ENCODE measurements at places on chromosomes 4 and X.

DNA sequence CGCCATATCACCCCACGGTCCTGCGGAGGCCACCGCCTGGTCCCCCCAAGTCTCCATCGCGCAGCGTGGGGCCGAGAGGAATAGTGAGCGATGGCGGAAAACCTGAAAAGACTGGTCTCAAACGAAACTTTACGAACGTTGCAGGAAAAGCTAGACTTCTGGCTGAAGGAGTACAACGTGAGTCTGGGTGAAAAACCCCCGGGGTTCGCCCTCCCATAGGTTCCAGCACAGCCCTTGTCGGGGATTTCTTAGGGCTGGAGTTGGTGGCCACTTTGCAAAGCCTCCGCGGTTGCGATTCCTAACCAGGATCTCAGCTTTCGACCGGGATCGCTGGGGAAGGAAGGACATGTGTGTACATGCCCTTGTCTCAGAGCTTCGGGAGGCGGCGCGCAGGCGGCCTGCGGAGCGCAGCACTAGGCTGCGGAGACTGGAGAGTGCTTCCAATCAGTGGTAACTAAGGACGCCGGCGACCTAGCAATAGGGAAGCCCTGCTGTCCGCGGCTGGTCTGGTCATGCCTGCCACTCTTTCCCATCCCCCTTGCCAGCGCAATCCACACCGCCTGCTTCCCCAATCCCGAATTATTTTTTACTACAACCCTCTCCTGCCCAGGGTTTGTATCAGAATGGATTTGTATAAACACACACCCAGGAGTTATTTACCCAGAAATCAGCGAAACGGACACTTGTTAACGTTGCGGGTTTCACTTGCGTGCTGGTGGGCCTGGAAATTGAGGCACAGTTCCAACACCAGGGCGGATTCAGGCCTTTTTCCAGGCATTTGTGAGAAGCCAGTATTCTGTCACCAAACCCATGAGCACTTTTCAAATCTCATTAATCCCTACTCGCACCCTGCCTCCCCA is 741 bp downstream of the SPATA18 start:
- no peak for DNase-seq

- no peak for DNase-seq
These were observed 22.8 kb downstream of the USP9X start for GRCh38 chrX:41108007-41108406.

GRCh38 chr4:101252721-101253120 is 94.6 kb downstream of the PPP3CA start:
- no peak for DNase-seq

DNA sequence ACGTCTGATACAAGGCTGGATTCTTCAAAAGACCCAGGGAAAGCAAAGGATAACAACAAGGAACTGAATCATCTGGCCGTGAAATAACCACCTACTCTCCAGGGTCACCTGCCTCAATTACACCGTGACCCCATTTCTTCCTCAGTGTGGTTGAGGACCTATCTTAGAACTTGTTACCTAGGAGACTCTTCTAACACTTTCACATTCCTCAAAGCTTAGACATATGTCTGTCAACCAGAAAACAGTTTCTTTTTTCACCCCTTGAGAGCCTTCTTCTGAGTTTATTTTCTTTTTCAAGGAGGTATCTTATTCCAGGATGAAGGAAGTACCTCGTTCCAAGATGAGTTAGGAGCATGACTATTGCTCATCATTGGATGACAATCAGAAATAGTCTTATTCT is 337.8 kb downstream of the ARHGAP24 start:
- DNase-seq = no peak

DNA sequence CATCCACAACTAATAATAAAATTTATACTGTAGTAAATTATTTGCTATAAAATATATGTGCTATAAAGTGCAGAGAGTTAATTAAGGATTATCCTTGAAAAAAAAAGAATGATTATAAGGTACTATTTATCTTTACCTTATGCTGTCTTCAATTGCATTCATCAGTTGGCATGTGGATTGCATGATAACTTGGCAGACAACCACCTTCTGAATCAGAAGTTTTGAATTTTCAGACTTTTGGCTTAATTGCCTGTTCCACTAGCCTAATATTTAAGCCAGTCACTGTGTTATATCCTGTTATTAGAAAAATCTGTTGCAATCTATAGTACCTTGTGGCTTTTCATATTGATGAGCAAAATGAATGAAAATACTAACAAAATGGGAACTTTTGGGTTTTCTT is 1040.3 kb upstream of the PCDH10 start:
- DNase-seq = no peak

DNA sequence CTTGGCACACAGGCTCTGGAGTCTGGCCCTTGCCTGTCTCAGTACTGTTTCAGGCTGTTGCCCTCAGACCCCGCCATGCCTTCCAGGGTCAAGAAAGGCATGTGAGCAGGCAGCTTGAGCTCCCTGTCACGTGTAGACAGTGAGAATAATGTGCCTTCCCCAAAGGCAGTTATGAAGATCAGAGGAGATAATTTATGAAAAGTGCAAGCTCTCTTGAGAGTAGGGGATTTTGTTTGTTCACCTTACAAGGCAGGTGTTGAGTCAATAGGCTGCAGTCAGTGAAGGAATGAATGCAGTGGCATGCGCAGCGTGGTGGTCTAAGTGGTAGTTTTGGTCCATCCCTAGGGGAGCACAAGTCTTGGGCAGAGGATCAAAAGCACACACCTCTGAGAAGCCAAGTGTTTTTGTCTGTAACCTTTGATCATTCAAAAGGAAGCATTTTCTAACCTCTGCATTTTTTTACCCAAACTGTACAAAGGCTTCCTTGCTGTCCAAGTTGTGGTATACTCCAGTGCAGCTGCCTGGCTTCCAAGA is 14.4 kb downstream of the HADH start:
- DNase-seq = no peak

GRCh38 chrX:111348429-111348828 is 63.6 kb downstream of the DCX start:
- no peak for DNase-seq

DNA sequence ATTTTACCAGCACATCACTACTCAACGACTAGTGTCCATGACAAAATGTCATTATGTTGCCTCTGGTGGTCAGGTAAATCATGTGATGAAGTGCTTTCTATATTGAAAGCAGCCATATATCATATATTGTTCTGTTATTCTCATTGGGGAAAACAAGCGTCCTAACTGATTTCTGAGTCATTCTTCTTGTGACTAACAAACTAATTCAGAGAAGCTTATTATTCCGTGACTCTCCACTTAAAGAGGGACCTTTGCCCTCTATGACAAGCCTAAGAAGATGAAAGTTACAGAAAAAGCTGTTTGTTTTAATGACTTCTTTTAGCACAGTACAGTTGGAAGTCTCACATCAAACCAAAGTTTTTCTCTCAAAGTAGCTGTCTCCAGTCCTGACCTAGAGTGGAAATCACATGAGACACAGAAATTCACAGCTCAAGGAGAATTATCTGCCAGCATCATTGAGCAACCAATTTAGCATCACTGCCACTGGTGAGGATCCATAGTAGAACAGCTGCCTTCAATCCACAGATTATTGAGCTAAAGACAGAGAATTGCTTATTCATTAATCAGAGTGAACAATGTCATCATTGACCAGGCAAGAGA is 36.4 kb downstream of the ASB9 start:
- no peak for DNase-seq

- DNase-seq = no peak
These were observed 144.7 kb downstream of the DCK start for GRCh38 chr4:71138007-71138615.

- DNase-seq = no peak
These were observed 152.9 kb downstream of the POLA1 start for GRCh38 chrX:24846550-24847150.

GRCh38 chr4:86141161-86141560 is 218.7 kb downstream of the MAPK10 start:
- DNase-seq = no peak

GRCh38 chr4:1218634-1219565 is 30.0 kb downstream of the CTBP1 start:
- no peak for DNase-seq

GRCh38 chrX:25017667-25018247 is 2.0 kb upstream of the ARX start:
- no peak for DNase-seq

DNA sequence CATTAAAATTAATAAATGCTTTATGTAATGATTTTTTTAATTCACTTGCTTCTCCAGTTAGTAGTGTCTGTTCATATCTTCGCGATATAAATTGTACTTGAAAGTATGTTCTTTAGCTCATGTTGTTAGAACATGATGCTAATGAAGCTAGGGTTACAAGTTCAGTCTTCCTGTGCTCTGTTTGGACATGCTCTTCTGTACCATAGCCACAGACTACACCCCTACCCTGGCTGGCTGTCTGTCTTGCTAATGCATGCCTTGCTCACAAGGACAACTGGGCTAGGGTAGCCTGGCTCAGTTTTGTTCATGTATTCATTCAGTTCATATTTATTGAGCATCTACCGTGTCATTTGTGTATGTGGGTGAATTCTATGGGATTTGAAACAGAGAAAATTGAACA is 50.8 kb upstream of the MTMR1 start:
- no peak for DNase-seq

GRCh38 chr4:866761-867390 is 40.9 kb upstream of the CPLX1 start:
- DNase-seq = no peak

DNA sequence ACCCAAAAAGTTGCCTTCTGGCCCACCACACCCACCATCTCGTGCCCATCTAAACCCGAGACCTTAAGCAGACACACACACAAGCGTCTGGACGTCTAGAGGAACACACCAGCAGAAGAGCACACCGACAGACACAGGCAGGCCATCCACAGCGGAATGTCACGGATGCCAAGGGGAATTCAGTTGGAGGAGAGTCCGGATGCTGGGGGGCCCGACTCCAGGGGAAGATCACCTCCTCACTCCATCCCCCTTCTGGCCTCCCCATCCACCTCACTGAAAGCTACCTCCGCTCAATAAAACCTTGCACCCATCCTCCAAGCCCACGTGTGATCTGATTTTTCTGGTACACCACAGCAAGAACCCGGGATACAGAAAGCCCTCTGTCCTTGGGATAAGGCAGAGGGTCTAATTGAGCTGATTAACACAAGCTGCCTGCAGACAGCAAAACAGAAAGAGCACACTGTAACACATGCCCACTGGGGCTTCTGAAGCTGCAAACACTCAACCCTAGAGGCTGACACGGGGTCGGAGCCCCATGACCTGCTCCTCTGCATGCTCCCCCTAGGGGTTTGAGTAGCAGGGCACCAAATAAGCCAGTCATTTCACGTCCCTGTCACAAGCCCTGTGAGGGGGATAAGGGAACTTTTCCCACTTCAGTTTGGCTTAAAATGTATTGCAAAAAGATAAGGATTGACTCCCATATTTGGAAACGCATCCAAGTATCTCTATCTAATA is 339.6 kb upstream of the PCDH10 start:
- no peak for DNase-seq

DNA sequence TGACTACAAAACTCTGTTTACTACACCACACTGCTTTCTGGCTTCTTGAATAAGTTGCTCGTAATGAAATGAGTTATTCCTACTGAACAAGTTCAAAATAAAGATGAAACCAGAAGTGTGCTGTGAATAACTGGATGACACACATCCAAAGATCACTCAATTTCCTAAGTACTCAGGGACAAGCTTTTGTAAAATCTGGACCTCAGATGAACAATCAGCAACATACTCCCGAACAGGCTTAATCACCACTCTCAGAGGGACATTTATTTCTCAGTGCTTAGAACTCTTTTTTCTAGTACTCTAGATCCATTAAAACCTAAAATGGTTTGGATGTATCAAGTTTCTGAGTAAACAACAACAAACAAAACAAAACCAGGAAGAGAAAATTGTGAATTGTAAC is 61.5 kb upstream of the EXOC1L start:
- DNase-seq = no peak

- no peak for DNase-seq
These were observed at the start of gene TAF7L for GRCh38 chrX:101290957-101291603. TSS of gene TAF7L (minus strand) at chrX:101291334. CDS start at chrX:101287543, 3,791 bp downstream.

- DNase-seq = no peak
These were observed 3.0 kb upstream of the PLAC1 start for GRCh38 chrX:134661295-134661694.

DNA sequence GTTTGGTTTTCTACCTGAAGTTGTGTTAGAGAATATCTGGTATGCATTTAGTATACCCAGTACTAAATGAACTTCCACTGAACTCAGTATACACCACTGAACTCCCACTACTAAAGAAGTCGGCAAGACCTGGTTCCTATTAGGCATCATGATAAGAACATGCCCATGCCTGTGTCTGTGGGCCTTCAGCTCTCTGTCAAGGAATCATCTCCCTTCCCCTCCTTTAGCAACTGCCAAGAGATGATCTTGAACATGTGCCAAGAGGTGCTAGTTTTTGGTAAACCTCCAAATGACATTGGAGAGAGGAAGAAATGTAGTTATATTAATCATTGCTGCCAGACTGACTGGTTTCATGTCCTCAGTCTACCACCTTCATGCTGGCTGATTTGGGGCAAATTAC is 113.2 kb downstream of the ATP10D start:
- no peak for DNase-seq

DNA sequence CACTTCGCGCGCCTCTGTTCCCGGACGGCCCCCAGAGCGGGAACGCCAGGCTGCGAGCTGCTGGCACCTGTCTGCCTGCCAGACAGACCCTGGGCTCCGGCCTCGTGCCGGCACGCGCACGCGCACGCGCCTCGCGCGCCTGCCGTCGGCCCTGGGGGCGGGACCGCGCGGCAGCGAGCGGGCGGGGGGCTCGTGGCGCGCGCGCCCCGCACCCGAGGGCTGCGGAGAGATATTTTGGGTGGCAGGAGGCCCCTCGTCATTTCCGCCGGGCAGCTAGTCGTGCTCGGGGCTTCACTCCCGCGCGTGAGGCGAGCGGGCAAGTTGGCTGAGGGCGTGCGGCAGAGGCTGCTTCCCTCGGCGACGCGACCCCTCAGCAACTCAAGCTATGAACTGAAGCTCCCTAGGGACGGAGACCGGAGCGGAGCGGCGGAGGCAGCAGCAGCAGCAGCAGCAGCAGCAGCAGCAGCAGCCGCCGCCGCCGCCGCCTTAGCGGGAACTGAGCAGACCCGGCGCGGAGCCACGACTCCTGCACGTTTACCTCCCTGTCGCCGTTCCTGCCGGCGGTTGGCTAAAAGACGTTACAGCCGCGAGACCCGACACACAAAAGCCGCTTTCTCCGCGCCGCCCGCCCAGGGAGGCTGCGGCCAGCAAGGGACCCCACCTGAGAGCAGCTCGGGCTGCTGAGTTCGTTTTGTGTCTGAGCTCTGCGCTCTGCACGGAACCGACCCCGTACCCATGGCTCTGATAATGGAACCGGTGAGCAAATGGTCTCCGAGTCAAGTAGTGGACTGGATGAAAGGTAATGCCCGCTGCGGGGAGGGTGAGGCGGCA is at the start of gene CNKSR2:
CNKSR2 (plus strand) TSS at position 256 of the 831 bp plus-strand sequence; CDS start at position 736, 480 bp downstream.
- peak; percentile 41 for DNase-seq

- DNase-seq = no peak
These were observed 542.4 kb upstream of the DIPK2B start for GRCh38 chrX:45743081-45743533.
